ENCODE measurements at places on chromosomes 4 and X.

DNA sequence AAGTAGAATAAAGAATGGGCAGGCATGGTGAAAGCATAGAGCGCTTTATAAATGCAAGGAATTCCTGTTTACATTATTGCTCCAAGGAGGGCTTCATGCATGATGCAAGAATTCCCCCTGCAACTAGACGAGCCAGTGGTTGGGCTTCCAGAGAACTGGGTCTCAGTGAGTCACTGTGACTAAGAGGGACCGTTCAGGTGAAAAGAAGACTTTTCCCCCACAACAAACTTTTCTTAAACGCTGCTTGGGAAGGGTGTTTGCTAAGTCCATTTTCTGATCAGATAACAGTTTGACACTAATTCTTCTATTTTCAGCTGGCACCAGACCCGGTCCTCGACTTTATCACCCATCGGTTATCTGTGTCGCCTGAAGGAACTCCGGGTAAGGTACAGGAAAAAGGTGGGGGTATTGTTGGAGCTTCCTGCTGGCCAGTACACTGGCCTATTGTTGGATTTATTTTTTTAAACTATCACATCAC, 40.1 kb downstream of the LDB2 start:
- peak; percentile 79 for DNase-seq

- DNase-seq: no peak
These were observed 207.3 kb upstream of the CENPE start for GRCh38 chr4:103405415-103405814.

GRCh38 chr4:89305712-89306437, 1.7 kb downstream of the GPRIN3 start:
- DNase-seq: no peak

DNA sequence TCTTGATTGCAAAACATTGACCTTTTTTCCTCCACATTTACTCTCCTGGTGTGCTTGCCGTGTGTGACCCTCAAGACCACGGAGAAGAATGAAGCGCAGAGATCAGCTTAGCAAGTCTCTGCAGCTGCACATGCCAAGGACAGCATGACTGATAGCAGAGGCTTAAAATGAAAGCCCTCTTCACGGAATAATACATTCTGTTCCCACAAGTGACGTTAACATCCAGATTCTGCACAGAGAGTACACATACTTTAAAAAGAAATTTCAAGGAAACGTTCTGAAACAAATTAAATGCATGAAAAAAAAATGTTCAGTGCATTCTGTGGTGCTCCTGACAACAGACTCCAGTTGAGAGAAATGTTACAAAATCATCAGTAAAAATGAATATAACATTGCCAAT, 60.9 kb downstream of the SLC7A11 start:
- no peak for DNase-seq

GRCh38 chr4:57355101-57355665, 245.0 kb upstream of the IGFBP7 start:
- DNase-seq: no peak

DNA sequence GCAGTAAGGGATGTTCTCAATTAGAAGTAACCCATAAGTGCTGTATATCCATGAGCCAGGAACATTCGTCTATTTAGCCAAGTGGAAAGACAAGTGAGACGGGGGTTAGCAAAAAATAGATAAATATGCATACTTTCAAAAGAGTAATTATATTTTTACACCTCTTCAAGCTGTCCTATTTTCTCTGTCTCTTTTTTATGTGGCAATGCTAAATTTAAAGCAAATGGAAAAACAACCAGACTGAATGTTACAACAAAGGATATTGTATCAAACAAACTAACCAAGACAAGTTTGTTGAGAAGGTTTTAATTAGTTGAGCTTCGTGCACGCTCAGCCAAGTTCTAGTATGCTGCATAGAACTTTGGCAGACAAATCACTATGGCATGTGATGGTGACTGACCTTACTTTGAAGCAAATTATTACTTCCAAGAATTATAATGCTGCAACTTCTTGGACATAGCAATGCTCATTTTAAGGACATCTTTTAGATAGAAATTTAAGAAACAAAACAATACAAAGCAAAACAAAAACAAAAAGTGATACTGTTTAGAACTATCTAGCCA, 61.4 kb upstream of the TMEM150C start:
- DNase-seq: no peak

GRCh38 chr4:7172946-7173345, 19.4 kb upstream of the SORCS2 start:
- DNase-seq: no peak

- no peak for DNase-seq
These were observed 312.1 kb upstream of the GATB start for GRCh38 chr4:152072906-152073305.

GRCh38 chrX:55907968-55908607, 190.5 kb downstream of the RRAGB start:
- no peak for DNase-seq

GRCh38 chrX:18861511-18861910, 122.4 kb downstream of the PHKA2 start:
- DNase-seq: no peak

DNA sequence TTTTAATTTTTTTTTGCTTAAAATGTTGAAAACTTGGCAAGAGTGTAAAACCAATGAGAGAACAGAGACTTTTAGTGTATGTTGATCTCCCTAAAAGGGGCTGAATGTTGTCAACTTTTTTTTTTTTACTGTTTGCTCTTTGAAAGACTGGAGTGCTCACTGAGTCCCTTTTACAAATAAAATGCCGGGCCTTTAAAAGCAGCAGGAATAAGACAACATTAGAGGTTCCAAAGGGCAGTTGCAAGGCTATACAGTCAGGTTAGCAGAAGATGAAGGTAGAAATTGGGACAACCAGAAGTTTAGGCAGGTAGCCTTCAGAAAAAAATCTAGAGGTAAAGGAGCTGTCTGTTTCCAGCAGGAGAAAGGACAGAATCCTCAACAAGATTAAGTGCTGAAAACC, 132.5 kb upstream of the HTR2C start:
- no peak for DNase-seq

GRCh38 chr4:110310795-110311194, 112.4 kb upstream of the ELOVL6 start:
- DNase-seq: no peak

DNA sequence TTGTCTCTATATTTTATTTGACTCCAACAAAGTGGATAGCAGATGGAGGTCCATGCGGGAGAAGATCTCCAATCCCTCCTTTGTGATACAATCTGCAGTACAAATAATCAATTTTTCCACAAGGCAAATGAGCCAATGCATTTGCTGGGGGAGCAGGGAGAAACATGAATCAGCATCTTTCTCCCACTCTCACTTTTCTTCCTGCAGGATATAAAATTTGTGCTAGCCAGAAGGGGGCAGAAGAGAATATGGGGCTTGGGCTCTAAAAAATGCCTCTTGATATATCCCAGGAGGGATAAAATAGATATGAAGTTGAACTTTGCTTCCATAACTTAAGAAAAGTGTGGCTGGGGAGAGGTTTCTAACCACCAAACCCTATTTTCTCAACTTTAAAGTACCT, 38.3 kb upstream of the CWH43 start:
- DNase-seq: no peak

GRCh38 chr4:18850867-18851266, 829.3 kb upstream of the LCORL start:
- no peak for DNase-seq

- DNase-seq: no peak
These were observed 60.6 kb downstream of the LIMCH1 start for GRCh38 chr4:41598580-41598979.

GRCh38 chr4:147524601-147525000, 43.7 kb downstream of the EDNRA start:
- DNase-seq: no peak

GRCh38 chr4:110619463-110620247, 3.2 kb downstream of the PITX2 start:
- no peak for DNase-seq

Data from AG04450 (cell line).